ENCODE measurements at places on chromosomes 6 and 20. TPM values are rescaled to one million over a fixed set of nuclear protein-coding genes. Genes with fewer than 3 reads are reported as not detected.

The KIF25 gene
- total RNA-seq = not detected

The REM1 gene
- 0.23 TPM for total RNA-seq

The FAM83C gene
- total RNA-seq = 0.06 TPM

The TTPAL gene
- 13.7 TPM for total RNA-seq

The NKAIN2 gene
- total RNA-seq = not detected

The PHACTR2 gene
- 3.5 TPM for total RNA-seq

The STX11 gene
- 2.3 TPM for total RNA-seq

The LY6G5B gene
- total RNA-seq = 5.0 TPM

The LHFPL5 gene
- not detected for total RNA-seq

The SLC35F1 gene
- total RNA-seq = not detected

The CNKSR3 gene
- total RNA-seq = 5.0 TPM

The MDFI gene
- 0.92 TPM for total RNA-seq

The SLC35D3 gene
- 0.05 TPM for total RNA-seq

The DACT2 gene
- total RNA-seq = 0.20 TPM

The ESR1 gene
- total RNA-seq = not detected

Measured in A549 treated with CORT108297 at 1 μM for 4 hours (cell line).